ENCODE measurements at places on chromosomes 6 and 20. TPM values are rescaled to one million over a fixed set of nuclear protein-coding genes. Genes with fewer than 3 reads are reported as not detected.
A peak's percentile ranks its signal among the peaks of the same experiment; 100 is the strongest.

The RWDD2A gene
- total RNA-seq, result 23.7 TPM

The OR2B6 gene
- not detected for total RNA-seq

DNA sequence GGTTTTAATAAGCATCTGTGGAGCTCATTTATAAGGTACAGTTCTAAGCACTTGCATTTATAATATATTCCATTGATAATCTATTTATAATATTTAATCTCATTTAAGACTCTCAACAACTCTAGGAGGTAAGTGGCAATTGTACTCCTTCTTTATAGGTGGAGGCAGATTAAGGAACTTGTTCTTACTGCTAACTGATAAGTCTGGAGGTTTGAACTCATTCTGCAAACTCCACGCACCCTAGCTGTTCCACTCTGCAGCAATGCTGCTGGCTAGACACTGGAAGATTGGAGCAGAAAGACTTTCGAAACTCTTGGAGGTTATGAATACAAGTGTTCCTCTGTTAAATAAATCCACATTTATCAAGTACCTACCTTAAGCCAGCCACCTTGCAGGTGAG lies 793 bp upstream of the HDAC2 start:
- no peaks in the 10 kb centered on the region for H3K36me3 ChIP-seq
- H3K27ac ChIP-seq, result peak overlapping the region; percentile 81
- peak overlapping the region; percentile 94 for H3K4me3 ChIP-seq

GRCh38 chr20:58073945-58074856 lies 154.3 kb downstream of the ANKRD60 start:
- no peaks in the 10 kb centered on the region for H3K36me3 ChIP-seq
- H3K27me3 ChIP-seq, result no peaks in the 10 kb centered on the region
- no peak for DNase-seq
- no peak overlapping the region for H3K27ac ChIP-seq

DNA sequence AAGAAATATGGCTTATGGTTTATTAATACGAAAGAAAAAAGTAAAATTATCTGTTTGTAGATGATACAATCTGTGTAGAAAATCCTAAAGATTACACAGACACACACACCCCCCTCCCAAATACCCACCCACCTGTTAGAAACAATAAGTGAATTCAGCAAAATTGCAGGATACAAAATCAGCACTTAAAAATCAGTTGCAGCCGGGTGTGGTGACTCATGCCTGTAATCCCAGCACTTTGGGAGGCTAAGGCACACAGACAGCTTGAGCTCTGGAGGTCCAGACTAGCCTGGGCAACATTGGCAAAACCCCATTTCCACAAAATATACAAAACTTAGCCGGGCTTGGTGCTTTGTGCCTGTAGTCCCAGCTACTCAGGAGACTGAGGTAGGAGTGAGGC lies 42.3 kb downstream of the NINL start:
- no peaks in the 10 kb centered on the region for H3K27me3 ChIP-seq
- no peak for DNase-seq
- H3K27ac ChIP-seq, result no peak overlapping the region
- H3K36me3 ChIP-seq, result no peaks in the 10 kb centered on the region
- no peaks in the 10 kb centered on the region for H3K4me1 ChIP-seq
- no peak overlapping the region for H3K4me3 ChIP-seq

GRCh38 chr20:4937407-4938319 lies 63.6 kb downstream of the SLC23A2 start:
- no peaks in the 10 kb centered on the region for H3K27me3 ChIP-seq
- no peaks in the 10 kb centered on the region for H3K36me3 ChIP-seq
- no peak overlapping the region for H3K27ac ChIP-seq
- H3K4me3 ChIP-seq, result no peak overlapping the region

- no peak overlapping the region for H3K27ac ChIP-seq
- DNase-seq, result no peak
- H3K4me1 ChIP-seq, result no peaks in the 10 kb centered on the region
- H3K4me3 ChIP-seq, result no peak overlapping the region
These were observed 31.7 kb downstream of the STX7 start for GRCh38 chr6:132481189-132481588.

DNA sequence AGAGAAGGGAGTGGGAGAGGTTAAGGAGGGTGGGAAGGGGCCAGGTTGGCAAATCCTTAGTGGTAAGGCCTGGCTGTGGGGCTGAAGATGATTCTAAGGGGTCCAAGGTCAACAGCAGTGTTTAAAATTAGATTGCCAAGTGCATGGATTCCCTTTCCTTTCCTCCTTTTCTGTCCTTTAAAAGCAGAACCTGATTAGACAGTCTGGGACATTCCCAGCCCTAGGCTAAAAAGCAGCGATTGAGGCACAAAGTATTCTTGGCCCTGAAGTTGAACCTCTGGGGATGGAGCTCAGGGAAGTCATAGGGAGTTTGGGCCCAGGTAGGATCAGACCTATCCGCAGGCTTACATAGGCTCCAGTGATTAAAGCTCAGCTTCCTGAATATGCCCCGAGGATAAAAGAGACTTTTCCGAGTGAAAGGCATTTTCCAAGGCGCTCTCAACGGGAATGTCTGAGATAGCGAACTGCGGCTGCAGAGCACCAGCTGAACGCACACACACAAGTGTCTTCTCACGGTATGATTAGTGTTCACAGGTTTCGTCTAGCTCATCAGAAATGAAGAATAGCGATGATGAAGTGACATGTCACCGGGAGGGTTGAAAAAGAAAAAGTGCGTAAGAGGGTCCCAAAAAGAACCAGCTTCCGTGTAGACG lies 787 bp upstream of the CARMIL1 start:
- H3K27ac ChIP-seq, result peak overlapping the region; percentile 85
- H3K36me3 ChIP-seq, result no peaks in the 10 kb centered on the region
- H3K27me3 ChIP-seq, result no peaks in the 10 kb centered on the region
- peaks cover 6% of the 10 kb centered on the region for H3K4me1 ChIP-seq
- H3K4me3 ChIP-seq, result peak overlapping the region; percentile 71
- DNase-seq, result no peak

DNA sequence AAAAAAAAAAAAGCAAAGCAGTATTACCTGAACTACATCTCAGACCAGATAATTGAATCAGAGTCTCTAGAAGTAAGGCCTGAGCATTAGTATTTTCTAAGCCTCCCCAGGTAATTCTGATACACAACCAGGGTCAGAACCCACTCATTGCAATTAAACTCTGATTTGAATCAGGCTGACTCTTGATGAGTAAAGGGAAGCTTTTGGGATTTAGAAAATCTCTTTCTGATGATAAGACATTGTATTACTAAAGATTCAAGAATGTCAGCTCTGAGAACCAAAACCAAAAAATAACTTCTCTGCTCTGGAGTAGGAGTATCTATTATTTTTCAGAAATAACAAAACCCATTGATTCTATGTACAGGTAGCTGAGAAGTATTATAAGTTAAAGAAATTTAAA lies 100.1 kb upstream of the COL21A1 start:
- H3K27ac ChIP-seq, result no peak overlapping the region
- H3K4me1 ChIP-seq, result no peaks in the 10 kb centered on the region
- no peak overlapping the region for H3K4me3 ChIP-seq

GRCh38 chr6:23524548-23524947 lies 601.5 kb upstream of the NRSN1 start:
- H3K4me3 ChIP-seq, result no peak overlapping the region
- H3K36me3 ChIP-seq, result no peaks in the 10 kb centered on the region
- no peak overlapping the region for H3K27ac ChIP-seq
- no peaks in the 10 kb centered on the region for H3K27me3 ChIP-seq
- no peak for DNase-seq
- no peaks in the 10 kb centered on the region for H3K4me1 ChIP-seq

GRCh38 chr6:144820270-144820669 lies 535.1 kb downstream of the UTRN start:
- H3K27ac ChIP-seq, result no peak overlapping the region
- no peak overlapping the region for H3K4me3 ChIP-seq
- H3K4me1 ChIP-seq, result no peaks in the 10 kb centered on the region
- H3K27me3 ChIP-seq, result no peaks in the 10 kb centered on the region
- no peaks in the 10 kb centered on the region for H3K36me3 ChIP-seq
- DNase-seq, result no peak

All from prostate gland (tissue), 2 donors.